Right ventricle myocardium inferior (tissue), 1 donor: ENCODE measurements at places on chromosomes 5 and 9. TPM values are rescaled to one million over a fixed set of nuclear protein-coding genes. Genes with fewer than 3 reads are reported as not detected.

GRCh38 chr5:163913548-163913947, 408.1 kb downstream of the MAT2B start:
- no peak for DNase-seq

GRCh38 chr9:75847085-75847484, 43.4 kb upstream of the PCSK5 start:
- DNase-seq: no peak

The HSPB3 gene
- total RNA-seq: 549 TPM

DNA sequence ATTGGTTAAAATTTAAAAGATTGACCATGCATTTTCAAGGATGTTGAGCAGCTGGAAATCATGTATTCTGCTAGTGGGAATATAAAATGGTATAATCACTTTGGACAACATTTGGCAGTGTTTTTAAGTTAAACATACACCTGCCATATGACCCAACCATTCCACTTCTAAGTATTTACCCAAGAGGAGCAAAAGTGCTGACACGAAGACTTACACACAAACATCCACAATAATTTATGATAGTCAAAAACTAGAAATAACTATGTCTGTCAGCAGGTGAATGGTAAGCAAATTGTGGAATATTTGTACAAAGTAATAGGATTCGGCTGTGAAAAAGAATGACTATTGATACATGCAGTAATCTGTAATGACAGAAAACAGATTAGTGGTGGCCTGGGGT, 30.7 kb upstream of the SRP19 start:
- no peak for DNase-seq
